ENCODE measurements at places on chromosomes 5 and 9.

DNA sequence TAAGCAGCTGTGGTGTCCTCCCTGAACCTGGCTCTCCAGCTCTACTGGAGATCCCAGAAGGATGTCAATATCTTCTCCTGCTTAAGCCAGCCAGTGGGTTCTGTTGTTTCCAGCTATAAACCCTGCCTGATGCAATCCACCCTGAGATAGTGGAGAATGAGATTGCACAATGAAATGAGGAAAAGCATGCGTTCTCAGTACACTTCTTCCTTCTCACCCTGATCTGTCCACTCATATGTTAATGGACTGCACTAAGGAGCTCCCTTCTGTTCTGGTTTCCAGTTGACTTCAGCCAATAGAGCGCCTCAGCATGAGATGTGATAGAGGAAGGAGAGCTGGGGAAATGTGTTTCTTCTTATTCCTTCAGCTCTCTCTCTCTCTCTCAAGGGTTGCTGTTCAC, 40.0 kb upstream of the CDH6 start:
- no peak overlapping the region for H3K4me3 ChIP-seq
- no peaks in the 10 kb centered on the region for H3K27me3 ChIP-seq
- no peaks in the 10 kb centered on the region for H3K36me3 ChIP-seq
- no peak for DNase-seq
- no peaks in the 10 kb centered on the region for H3K4me1 ChIP-seq
- no peak overlapping the region for H3K27ac ChIP-seq

DNA sequence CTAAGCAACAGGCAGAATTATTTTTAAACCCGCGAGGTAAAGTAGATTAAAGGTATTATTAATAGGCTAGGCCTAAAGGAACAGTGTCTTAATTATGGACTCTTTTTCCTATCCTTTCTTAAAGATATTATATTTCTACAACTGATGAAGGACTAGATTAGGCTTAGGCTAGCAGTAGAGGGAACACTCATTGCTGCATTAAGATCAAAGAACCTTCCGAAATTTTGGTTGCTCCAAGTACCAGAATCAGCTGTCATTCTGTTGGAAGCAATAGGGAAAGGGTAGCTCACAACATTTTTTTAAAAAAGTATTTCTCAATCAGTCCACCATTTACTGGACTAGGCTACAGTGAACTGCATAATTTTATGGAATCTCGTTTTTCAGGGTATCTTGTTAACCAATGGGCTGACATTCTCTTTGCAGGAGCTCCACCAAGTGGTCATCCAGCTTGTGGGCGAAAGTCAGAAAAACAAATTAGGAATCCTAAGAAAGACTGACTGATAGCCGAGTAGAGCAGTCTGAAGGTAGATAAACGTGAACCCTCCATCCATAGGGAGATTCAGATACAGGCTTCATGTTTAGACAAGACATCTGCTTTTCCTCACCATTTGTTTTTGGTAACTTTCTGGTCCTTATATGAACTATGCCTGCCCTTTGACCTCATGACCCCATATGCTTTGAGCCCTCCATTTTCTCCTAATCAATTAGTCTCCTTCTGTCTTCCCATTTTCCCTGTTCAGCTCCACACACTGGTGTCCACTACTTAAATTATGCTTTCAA, 103.6 kb upstream of the CHD1 start:
- peak; percentile 36 for DNase-seq
- no peaks in the 10 kb centered on the region for H3K27me3 ChIP-seq
- peak overlapping the region; percentile 52 for H3K27ac ChIP-seq
- H3K4me3 ChIP-seq, result no peak overlapping the region

GRCh38 chr5:156971415-156971814, 8.4 kb upstream of the TIMD4 start:
- no peaks in the 10 kb centered on the region for H3K27me3 ChIP-seq
- H3K27ac ChIP-seq, result no peak overlapping the region
- no peaks in the 10 kb centered on the region for H3K36me3 ChIP-seq
- H3K4me3 ChIP-seq, result no peak overlapping the region

GRCh38 chr9:112925058-112925641, 34.5 kb upstream of the SLC46A2 start:
- H3K4me1 ChIP-seq, result no peaks in the 10 kb centered on the region
- H3K27ac ChIP-seq, result no peak overlapping the region

GRCh38 chr5:2487152-2487763, 264.2 kb downstream of the IRX2 start:
- no peaks in the 10 kb centered on the region for H3K36me3 ChIP-seq
- no peaks in the 10 kb centered on the region for H3K4me1 ChIP-seq
- H3K27me3 ChIP-seq, result no peaks in the 10 kb centered on the region
- no peak overlapping the region for H3K27ac ChIP-seq

GRCh38 chr5:78627766-78628165, 20.8 kb downstream of the LHFPL2 start:
- peaks cover 7% of the 10 kb centered on the region for H3K4me1 ChIP-seq
- H3K27ac ChIP-seq, result no peak overlapping the region
- no peaks in the 10 kb centered on the region for H3K27me3 ChIP-seq
- no peak overlapping the region for H3K4me3 ChIP-seq
- no peak for DNase-seq

DNA sequence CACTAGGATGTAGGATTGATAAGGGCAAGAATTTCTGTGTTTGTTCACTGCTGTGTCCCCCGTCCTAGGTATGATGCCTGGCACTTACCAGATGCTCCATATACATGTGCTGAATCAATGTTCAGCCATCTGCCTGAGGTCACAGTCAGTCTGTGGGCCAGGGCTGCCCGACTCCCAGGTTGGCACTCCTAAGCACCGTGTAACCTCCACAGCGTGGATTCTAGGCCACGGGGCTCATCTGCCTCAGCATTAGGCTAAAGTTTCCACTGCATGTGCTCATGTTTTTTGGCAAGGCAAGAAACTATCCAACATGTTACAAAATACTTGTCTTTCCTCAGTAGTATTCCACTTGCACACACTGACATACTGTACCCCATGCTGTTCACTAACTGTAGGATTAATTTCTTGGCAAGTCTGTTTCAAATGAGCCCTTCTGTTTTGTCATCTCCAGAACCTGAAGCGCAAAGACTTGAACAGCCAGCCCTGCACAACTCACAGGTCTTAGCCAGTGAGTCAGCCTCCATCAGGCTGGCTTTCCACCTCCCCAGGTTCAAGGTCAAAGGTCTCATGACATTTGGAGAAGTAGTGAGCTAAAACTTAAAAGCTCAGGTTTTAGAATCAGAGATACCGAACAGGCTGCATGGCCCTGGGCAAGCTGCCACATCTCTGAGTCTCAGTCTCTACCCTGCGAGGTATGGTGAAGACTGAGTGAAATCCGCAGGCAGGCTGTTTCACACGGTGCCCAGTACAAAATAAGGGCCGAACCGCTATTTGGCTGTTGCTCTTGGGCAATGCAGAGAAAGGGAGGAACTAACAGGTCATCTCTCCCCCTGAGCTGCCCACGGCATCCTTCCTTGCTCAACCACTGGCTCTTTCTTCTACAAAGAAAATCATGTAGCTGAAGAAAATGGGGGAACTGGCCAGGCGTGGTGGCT, 7.2 kb downstream of the TOR1A start:
- H3K27me3 ChIP-seq, result no peaks in the 10 kb centered on the region
- H3K4me1 ChIP-seq, result no peaks in the 10 kb centered on the region
- DNase-seq, result no peak
- no peak overlapping the region for H3K4me3 ChIP-seq
- H3K27ac ChIP-seq, result no peak overlapping the region

GRCh38 chr5:150322202-150322601, 19.5 kb upstream of the ARSI start:
- no peaks in the 10 kb centered on the region for H3K27me3 ChIP-seq
- no peak for DNase-seq
- H3K4me3 ChIP-seq, result no peak overlapping the region

GRCh38 chr9:18703151-18703900, 229.4 kb downstream of the ADAMTSL1 start:
- H3K27me3 ChIP-seq, result no peaks in the 10 kb centered on the region
- H3K4me3 ChIP-seq, result no peak overlapping the region
- no peaks in the 10 kb centered on the region for H3K36me3 ChIP-seq
- H3K4me1 ChIP-seq, result peaks cover 11% of the 10 kb centered on the region
- no peak for DNase-seq

DNA sequence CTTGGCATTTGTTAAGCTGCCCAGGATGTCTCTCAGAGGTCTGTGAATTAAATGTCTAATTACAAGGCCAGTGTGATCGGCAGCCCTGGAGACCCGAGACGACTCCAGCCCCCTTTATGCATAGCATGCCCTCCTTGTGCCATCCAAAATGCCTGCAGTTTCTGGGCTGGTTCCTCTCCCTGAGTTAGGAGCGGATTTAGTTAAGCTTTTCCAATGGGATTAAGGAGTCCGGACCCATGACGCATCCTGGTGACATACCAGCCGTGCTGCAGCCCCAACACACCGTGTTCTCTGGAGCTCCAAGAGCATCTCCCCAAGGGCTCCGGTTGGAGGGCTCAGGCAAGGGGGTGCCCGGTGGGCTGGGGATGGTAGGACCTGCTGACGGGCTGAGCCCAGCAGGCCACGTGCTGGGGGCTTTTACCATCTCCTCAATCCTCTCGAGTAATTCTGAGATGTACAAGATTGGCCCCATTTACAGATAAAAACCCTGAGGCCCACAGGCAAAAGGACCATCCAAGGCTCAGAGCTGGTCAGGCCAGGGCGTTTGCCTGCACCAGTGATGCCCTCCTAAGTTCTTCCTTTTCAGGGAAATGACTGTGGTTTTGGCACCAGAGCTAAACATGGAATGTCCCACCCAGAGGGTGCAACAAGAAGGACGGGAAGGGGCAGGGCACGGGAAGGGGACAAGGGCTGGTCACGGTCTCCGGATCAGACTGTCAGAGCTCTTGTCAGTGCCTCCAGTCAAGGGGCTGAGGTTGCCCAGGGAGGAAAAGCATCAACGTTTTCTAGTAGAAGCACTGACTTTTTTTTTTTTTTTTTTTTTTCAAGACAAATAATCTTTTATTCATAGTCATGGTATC, 82.6 kb upstream of the PHYKPL start:
- no peak for DNase-seq
- no peaks in the 10 kb centered on the region for H3K27me3 ChIP-seq
- no peaks in the 10 kb centered on the region for H3K36me3 ChIP-seq
- H3K27ac ChIP-seq, result no peak overlapping the region
- H3K4me3 ChIP-seq, result no peak overlapping the region
- H3K4me1 ChIP-seq, result no peaks in the 10 kb centered on the region

GRCh38 chr9:37531699-37532098, 44.5 kb downstream of the FBXO10 start:
- H3K36me3 ChIP-seq, result peaks cover 65% of the 10 kb centered on the region
- no peak for DNase-seq
- H3K4me1 ChIP-seq, result no peaks in the 10 kb centered on the region
- no peaks in the 10 kb centered on the region for H3K27me3 ChIP-seq

DNA sequence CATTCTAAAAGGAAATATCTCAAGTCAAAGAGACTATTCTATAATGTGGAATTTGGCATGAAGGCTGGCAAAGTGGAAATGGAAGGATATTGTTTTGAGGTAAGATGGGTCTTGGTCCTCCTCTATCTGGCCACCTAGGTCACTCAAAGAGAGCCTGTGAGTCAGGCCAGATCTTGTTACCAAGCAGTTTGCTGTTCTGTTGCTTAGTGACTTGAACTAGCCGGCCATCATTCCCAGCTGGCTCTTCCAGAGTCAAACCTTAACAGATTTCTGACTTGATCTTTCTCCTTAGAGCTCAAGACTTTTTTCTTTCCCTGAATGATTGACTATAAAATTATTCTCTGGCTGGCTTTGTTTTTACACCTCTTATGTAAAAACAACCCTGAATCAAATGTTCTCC, 136.1 kb downstream of the PDE4D start:
- H3K27me3 ChIP-seq, result no peaks in the 10 kb centered on the region
- H3K4me1 ChIP-seq, result no peaks in the 10 kb centered on the region
- no peaks in the 10 kb centered on the region for H3K36me3 ChIP-seq
- H3K27ac ChIP-seq, result no peak overlapping the region
- H3K4me3 ChIP-seq, result no peak overlapping the region

DNA sequence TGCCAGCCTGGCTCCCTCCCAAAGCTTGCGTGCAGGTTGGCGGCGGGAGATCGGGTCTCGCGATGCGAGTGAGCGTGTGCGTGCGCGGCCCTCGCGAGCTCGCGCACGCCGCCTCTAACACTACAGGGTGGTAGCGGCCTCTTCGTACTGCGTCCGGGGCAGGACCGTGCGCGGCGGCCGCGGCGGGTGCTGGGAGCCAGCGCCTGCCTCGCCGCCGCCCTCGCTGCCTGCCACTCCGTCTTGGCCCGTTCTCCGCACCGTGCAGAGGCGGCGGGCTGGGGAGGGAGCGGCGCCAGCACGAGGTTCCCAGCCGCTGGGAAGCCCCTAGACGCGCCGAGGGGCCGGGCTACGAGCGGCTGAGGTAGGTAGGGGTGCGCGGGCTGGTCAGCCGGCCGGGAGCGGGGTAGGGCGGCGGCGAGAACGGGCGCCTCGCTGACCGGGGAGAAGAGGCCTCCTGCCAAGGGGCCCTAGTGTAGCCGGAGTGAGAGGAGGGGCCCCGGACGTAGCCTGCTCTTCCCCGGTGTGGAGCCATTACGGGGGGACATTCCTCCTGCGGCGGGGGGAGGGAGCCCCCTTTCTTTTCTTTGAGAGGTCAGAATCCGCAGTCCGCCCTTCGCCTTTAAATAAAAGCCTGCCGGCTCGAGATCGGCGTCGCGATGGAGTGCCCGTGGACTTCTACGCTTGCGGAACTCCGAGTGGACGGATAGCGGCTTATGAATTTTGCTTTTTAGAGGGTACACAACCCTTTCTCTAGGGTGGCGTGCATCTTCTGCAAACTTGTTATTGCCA, at the start of gene C5orf24:
TSS of gene C5orf24 (plus strand) at position 117 of the 789 bp plus-strand sequence. CDS start 8,933 bp downstream, outside the sequence.
- H3K36me3 ChIP-seq, result peaks cover 15% of the 10 kb centered on the region
- H3K27me3 ChIP-seq, result no peaks in the 10 kb centered on the region
- peaks cover 15% of the 10 kb centered on the region for H3K4me1 ChIP-seq
- peak within 1 kb of the TSS; percentile 88 for H3K4me3 ChIP-seq
- DNase-seq, result peak; percentile 94
- H3K27ac ChIP-seq, result peak within 1 kb of the TSS; percentile 93

- no peaks in the 10 kb centered on the region for H3K36me3 ChIP-seq
- H3K27me3 ChIP-seq, result no peaks in the 10 kb centered on the region
- H3K4me1 ChIP-seq, result peaks cover 12% of the 10 kb centered on the region
- DNase-seq, result no peak
- no peak overlapping the region for H3K4me3 ChIP-seq
Observed at GRCh38 chr5:23389291-23390101, 117.9 kb upstream of the PRDM9 start.

DNA sequence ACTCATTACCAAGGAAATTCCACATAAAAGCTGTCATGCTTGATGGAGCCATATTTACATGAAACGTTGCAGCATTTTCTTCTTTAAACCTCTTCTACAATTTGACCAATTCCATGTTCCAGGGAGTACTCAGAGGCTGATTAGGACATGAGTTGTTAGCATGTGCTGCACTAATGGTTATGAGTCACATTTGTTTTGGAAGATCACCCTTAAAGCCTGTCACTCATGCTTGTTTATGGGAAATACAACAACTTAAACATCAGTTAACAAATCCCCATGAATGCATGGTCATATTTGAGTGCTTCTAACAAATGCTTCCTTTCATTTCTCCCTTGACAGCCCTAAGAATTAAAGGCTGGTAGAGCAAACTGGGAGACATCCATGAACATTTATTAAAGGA, 156.1 kb downstream of the GHR start:
- no peaks in the 10 kb centered on the region for H3K27me3 ChIP-seq
- H3K36me3 ChIP-seq, result no peaks in the 10 kb centered on the region
- peaks cover 34% of the 10 kb centered on the region for H3K4me1 ChIP-seq
- peak overlapping the region; percentile 84 for H3K27ac ChIP-seq
- no peak overlapping the region for H3K4me3 ChIP-seq

- DNase-seq, result no peak
- H3K4me3 ChIP-seq, result no peak overlapping the region
- H3K4me1 ChIP-seq, result no peaks in the 10 kb centered on the region
- H3K27ac ChIP-seq, result no peak overlapping the region
- H3K36me3 ChIP-seq, result no peaks in the 10 kb centered on the region
Observed at GRCh38 chr5:68367717-68368116, 152.2 kb downstream of the PIK3R1 start.

GRCh38 chr5:2756211-2757152, 5.0 kb upstream of the IRX2 start:
- peak overlapping the region; percentile 13 for H3K4me3 ChIP-seq
- no peak overlapping the region for H3K27ac ChIP-seq
- no peaks in the 10 kb centered on the region for H3K36me3 ChIP-seq
- peaks cover 80% of the 10 kb centered on the region for H3K27me3 ChIP-seq
- no peak for DNase-seq
